Substantia nigra (tissue), 51 donors: ENCODE measurements at places on chromosomes 16 and 17.

GRCh38 chr17:68378268-68379176 is 78.8 kb downstream of the WIPI1 start:
- peak; percentile 44 for DNase-seq

DNA sequence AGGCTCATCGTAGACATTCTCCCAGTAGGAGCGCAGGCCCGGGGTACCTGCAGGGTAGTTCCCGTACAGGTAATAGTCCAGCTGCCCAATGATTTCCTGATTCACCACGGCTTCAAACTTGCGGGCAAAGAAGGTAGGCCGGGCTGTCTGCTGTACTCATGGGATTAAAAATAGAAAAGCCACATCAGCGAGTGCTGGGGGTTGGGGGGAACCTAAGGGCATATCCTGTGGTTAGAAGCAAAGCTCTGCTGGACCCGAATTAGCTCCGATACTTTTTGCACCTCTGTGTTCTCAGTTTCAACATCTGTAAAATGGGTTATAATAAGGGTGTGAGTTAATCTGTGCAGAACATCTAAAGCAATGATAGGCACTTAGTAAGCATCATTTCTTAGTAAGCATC is 336.2 kb downstream of the XYLT1 start:
- DNase-seq = no peak

DNA sequence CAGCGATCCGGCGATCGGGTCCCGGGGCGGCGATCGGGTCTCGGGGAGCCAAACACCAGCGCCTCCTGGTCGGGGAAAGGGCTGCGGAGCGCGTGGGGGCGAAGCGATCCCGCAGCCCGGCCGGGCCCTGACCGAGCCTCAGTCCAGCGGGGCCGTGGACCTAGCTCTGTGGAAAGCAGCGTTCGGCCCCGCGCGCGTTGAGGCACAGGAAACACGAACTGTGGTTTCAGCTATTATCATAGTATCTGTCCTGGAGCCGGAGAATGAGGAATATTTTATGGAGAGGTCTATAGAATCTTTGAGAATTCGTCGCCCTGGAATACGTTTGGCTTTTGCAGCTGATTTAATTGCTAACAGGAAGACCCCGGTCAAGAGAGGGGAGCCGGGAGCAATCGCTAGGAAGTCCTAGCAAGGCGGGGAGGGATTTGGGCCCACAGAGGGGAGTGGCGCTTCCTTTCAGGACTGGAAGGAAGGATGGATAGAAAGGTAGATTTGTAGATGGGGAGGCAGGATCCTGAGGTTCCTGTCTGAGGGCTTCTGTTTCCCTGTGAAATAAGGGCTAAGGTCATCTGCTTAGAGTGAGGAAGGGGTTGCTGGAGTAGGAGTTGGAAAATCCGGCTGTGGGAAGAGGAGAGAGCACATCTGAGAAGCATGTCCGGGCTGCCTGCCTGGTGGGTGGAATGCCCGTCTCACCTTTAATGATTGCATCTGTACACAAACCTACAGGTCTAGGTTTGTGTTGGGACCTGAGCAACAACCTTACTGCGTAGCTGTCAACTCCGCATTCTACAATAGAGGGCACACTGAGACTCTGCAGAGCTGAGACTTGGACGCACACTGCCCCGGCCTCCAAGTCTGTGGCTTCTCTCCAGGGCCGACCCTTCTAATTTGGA is 770 bp downstream of the CCNF start:
- no peak for DNase-seq

- DNase-seq = no peak
Observed at GRCh38 chr16:19808061-19808641, 76.5 kb downstream of the GPRC5B start.

- DNase-seq = no peak
Observed at GRCh38 chr16:81310045-81310644, 4.6 kb upstream of the GAN start.

GRCh38 chr17:58536542-58536941 is 22.1 kb upstream of the MTMR4 start:
- no peak for DNase-seq

DNA sequence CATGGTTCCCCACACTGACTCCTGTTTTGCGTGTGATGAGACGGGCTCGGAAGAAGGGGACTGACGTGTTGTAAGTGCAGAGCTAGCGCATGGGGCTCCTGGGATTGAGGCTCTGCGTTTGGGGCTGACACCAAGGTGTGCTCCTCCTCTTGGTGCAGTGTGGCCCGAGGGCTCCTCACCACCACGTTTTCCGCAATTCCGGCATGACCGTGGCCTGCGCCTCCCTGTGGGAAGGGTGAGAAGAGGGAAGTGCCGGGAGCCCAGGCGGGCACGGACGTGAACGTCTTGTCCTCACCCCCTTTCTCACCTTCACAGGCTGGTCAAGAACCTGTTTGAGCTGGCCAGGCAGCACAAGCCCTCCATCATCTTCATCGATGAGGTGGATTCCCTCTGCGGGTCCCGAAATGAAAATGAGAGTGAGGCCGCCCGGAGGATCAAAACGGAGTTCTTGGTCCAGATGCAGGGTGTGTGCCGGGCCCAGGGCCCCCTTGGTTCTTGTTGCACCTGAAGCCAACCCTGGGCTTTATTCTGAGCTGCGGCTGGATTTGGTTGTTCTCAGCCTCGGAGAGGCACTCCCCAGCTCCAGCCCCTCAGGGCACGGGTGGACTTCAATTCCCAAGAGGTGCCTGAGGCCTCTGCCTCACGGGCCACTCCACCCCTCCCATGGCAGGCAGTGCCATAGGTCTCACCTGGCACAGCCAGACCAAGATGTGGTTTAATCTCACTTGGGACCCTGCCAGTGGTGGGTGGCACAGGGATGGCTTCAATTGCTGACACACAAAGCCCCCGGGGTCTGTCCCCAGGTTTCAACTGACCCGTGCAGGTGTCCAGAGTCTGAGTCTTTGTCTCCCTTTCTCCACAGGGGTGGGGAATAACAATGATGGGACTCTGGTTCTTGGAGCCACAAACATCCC is 8.9 kb downstream of the VPS4A start:
- DNase-seq = no peak

DNA sequence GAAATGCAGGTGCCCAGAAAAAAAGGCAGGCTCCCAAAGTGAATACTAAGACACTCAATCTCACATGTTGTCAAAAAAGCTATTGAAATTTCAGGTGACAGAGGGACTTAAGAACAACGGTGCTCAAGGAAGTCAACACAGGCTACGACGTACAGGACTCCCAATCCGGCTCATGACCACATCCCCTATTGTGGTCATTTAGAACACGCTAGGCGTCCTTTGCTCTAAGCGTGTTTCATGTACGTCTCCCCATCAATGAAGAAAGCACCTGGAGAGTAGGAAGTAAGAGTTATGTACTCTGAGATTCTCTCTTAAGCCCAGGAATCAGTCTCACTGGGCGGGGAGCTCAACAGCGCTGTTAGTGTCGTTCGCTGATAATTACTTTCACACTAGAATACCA is 94.1 kb downstream of the MRM3 start:
- DNase-seq = no peak

GRCh38 chr17:77690271-77691161 is 268.0 kb upstream of the TNRC6C start:
- DNase-seq = no peak

- no peak for DNase-seq
Observed at GRCh38 chr16:50769-51591, 2.4 kb downstream of the POLR3K start.

DNA sequence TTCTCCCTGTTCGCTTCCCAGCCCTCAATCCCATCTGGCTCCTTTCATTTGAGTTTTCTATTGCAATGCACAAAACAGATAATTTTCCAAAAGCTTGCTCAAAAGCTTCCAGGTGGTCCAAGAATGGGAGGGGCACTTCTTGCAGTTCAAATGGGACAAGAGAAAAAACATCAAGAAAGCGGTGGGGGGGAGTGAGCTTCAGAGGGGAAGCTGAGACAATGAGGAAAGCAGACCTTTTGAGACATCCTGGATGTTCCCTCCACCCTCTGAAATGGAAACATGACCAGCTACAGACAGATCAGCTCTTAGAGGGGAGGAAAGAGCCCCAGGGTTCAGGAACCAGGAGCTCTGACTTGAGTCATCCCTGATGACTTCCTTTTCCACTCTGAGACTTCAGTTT is 368.2 kb downstream of the SLC39A11 start:
- DNase-seq = no peak

DNA sequence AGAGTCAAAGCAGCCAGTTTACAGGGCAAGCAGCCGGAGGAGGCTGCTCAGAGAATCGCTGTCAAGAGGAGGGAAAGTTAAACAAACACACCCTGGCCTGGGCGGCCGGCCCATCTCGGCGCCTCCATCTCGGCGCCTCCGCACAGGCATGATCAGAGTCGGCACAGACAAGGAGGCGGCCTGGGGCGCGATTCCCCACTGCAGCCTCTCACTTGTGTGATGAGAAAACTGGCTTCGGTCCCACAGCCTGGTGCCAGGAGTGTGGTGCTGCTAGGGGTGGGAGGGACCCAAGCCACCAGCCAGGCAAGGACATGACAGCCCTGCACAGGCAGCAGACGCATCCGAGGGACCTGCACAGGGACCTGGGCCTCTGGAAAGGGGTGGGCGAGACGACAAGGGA is 17.7 kb downstream of the SLC38A10 start:
- peak; percentile 42 for DNase-seq

GRCh38 chr17:72474719-72475477 is 354.1 kb downstream of the SOX9 start:
- no peak for DNase-seq

DNA sequence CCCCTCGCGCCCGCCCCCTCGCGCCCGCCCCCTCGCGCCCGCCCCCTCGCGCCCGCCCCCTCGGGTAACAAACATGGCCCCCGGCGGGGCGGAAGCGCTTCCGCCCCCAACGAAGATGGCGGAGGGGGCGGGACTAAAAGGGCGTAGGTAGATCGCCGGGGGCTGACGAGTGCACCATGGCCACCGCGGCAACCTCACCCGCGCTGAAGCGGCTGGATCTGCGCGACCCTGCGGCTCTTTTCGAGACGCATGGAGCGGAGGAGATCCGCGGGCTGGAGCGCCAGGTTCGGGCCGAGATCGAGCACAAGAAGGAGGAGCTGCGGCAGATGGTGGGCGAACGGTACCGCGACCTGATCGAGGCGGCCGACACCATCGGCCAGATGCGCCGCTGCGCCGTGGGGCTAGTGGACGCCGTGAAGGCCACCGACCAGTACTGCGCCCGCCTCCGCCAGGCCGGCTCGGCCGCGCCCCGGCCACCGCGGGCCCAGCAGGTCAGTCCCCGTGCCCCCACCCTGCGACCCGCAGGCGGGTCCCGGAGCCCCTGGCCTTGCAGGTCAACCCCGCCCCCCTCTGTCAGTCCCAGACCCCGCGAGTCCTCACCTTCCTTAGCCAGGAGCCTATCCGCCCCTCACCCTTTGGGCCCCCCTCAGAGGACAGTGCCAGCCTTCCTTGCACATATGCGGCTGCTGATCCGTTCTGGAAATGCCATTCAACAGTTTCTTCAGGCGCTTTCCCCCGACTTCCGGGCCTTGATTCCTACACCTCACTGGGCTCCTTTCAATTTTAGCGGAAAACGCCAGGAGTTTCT is at the start of gene COG1:
Gene COG1 (plus strand): TSS at position 162 of the 808 bp plus-strand sequence. CDS start 15 bp downstream, at position 177.
- DNase-seq = peak; percentile 70

DNA sequence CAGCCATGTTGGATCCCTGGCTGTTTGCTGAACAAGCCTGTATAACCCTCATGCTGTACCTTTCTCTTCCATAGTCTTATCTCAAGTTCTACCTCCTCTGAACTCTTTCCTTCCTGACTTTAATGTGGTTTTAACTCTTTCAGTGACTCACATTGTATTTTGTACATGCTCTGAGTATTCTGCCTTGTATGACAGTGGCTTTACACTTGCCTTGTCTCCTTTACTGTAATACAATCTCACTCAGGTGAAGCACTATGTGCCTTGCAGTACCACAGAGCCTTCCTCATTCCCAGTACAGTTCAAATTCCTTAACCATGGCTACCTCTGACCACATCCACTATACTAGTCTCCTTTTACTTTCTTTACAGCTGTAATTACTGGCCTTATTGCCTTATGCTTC is 14.1 kb downstream of the PSMD11 start:
- no peak for DNase-seq

GRCh38 chr17:48715496-48716399 is 6.6 kb downstream of the PRAC1 start:
- DNase-seq = no peak

DNA sequence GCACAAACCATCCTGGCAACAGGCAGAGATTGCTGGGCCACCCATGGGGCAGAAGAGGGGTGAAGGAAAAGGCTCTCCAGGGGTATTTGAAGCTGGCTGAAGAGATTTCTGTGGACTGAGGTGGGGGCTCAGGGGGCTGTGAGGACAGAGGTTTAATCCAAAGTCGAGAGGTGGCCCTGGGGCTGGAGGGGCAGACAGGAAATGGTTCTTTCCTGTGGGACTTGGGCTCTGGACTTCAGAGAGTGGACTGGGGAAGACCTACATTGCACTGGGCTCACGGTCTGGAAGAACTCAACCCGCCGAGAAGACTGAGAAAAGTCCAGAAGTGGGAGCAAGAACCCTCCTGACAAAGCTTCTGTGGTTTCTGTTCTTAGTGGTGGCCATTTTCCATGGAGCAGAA is 2.9 kb downstream of the CCDC42 start:
- DNase-seq = no peak

GRCh38 chr16:58098207-58099096 is 30.7 kb downstream of the CFAP20 start:
- no peak for DNase-seq

GRCh38 chr17:82648742-82649331 is 593 bp upstream of the WDR45B start:
- DNase-seq = no peak

GRCh38 chr16:7014756-7015155 is 317.9 kb upstream of the RBFOX1 start:
- no peak for DNase-seq

- DNase-seq = no peak
Observed at GRCh38 chr17:20236578-20237227, 227.5 kb downstream of the SPECC1 start.

- DNase-seq = no peak
Observed at GRCh38 chr16:82699711-82700495, 73.1 kb downstream of the CDH13 start.

DNA sequence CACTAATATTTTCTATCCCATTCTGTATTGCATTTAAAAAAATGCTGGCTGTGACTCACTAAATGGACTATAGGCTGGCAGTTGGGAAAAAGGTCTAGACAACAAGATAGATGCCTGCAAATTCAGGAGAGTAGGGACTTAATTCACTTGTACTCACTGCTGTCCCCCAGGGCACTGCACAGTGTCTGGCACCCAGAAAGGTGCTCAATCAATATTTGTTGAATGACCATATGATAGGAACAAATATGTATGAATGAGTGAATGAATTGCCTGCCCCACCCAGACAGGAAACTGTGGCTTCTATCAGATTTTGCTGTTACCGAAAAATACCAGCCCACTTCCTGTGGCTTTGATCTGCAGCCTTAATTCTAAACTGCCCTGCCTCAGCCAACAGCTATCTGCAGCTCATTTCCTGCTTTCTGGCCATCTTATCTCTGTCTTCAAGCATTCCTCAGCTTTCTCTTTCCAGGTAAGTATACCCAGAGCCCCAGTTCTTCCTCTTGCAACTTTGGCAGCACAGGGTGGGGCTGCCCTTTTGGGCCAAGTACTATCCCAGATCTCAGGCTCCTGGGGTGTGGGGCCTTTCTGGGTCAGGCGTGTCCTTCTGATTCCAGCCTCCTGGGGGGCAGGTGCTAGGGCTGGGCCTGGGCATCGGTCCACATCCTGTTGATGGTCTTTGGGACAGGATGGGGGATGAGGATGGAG is 15.3 kb upstream of the TNS4 start:
- no peak for DNase-seq
